ENCODE measurements at places on chromosomes 2 and 18. TPM values are rescaled to one million over a fixed set of nuclear protein-coding genes. Genes with fewer than 3 reads are reported as not detected.

WDR75 gene
- 37.6 TPM for total RNA-seq

- no peak for DNase-seq
Measured at GRCh38 chr2:84231478-84231877, 227.6 kb downstream of the SUCLG1 start.

GRCh38 chr2:85800586-85800985 is 46.8 kb downstream of the ATOH8 start:
- DNase-seq: no peak

GRCh38 chr2:203893401-203893800 is 25.8 kb downstream of the CTLA4 start:
- no peak for DNase-seq

GRCh38 chr2:73187549-73187948 is 14.8 kb upstream of the NOTO start:
- DNase-seq: no peak

Measured in suprapubic skin (tissue), 4 donors.